Right renal cortex interstitium (tissue), 3 donors: ENCODE measurements at places on chromosomes 5 and 9.

DNA sequence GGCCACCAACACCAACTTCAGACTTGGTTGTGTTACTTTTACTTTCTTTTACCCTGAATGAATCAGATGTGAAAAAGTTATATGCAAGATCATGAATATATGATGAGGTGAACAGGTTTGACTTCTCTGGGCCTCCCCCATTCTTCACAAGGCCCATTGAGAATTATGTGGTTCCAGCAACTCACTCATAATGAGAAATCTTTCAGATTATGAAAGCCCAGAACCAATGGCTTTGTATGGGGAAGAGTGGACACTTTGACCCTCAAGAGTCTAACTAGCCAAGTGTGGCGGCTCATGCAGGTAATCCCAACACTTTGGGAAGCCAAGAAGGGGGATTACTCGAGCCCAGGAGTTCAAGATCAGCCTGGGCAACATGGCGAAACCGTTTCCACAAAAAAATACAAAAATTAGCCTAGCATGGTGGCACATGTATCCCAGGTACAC is 16.1 kb upstream of the LNPEP start:
- no peak for DNase-seq

DNA sequence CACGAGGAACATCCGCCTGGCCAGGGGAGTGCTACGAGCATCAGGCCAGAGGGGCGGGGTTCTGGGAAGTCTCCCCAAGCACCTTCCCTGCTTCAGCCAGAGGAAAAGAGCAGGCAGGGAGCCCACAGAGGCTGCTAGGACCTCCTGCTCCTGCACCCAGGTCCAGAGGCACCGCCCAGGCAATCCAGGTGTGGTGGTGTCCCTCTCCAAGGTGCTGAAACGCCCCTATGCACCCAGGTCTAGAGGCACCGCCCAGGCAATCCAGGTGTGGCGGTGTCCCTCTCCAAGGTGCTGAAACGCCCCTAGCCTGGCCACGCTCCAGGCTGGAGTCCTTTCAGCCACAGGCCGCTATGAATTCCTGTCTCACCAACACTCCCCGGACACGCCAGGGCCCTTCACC is 10.7 kb upstream of the UBAC1 start:
- DNase-seq, result peak; percentile 71

DNA sequence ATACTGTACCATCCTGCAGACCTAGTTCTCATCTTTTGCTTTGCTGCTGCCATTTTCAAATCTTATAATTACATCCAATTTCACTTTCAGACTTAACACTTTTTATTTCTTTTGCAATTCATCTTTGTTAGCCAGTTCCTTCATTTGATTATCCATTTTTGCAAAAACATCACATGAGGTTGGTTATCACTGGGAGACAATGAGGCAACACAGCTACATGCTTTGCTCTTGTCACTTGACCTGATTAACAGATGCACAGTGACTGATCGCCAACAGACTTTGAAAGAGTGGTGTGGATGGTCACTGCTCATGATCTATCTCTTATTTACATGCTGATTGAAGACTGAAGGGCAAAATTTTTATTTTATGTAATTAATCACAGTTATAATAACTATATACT is 17.0 kb upstream of the RNF20 start:
- DNase-seq, result no peak

- no peak for DNase-seq
Measured at GRCh38 chr5:127959152-127959764, 124.3 kb upstream of the SLC12A2 start.

DNA sequence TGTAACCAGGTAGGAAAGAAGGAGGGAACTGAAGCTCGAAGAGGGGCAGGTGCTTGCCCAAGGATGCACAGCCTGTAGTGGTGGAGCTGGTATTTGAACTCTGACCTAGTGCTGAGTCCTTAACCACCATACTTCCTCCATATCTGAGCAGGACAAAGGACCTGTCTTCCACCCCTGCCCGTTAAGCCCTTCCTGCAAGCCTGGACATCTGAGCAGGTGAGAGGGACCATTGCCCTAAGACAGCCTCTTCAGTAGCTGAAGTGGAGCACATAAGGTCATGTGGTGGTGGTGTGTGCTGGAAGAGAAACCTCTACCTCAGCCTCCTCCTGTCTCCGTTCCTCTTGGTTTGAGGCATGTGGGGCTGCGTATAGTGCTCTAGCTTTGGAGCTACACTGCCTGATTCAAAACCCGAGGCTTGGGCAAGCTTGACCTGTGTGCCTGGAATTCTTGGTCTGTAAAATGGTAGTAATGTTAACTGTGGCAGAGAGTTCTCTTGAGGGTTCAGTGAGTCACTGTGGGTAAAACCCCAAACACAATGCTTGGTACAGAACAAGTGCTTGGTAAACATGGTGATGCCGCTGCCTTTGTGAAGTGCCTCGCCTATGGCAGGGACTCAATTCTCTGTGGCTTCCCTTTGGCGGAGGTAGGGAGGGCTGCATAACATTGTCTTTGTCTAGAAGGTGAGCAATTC is 7.4 kb downstream of the GALNT10 start:
- no peak for DNase-seq

DNA sequence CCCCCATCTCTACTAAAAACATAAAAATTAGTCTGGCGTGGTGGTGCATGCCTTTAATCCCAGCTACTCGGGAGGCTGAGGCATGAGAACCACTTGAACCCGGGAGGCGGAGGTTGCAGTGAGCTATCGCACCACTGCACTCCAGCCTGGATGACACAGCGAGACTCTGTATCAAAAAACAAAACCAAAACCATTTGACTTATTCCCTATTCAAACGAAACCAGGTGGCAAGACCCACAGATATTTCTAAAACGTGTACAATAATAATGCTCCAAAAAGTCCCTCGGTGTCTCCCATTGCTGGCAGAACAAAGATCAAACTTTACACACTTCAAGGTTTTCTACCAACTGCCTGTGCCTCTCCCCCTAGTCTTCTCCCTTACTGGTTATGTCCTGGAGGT is 29.8 kb downstream of the HMGCR start:
- DNase-seq, result no peak
